Mammary epithelial cell (primary cell): ENCODE measurements at places on chromosomes 7 and 10. TPM values are rescaled to one million over a fixed set of nuclear protein-coding genes. Genes with fewer than 3 reads are reported as not detected.

Gene SEMA3A
- 6.9 TPM for polyA plus RNA-seq

Gene DNAJC12
- polyA plus RNA-seq, result 0.08 TPM

DNA sequence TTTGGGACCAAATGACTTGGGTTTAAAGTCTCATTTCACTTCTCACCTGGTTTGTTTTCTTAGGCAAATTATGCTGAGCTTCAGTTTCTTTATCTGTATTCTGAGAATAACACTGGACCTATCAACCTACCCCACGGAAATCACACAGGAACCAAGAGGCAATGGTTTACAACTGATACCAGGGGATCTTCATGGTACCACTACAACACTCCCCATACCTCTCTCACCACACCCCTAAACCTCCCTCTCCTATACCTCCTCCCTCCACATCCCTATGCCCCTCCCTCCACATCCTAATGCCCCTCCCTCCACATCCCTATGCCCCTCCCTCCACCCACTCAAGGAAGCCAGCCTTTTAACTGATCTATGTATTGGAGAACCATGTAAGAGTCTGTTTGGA, 9.9 kb downstream of the FAM204A start:
- DNase-seq, result no peak

Gene FAM131B
- 0.58 TPM for polyA plus RNA-seq

- DNase-seq, result no peak
These were observed 58.0 kb upstream of the HELLS start for GRCh38 chr10:94487575-94487974.

GRCh38 chr7:2151801-2152612, 80.7 kb downstream of the MAD1L1 start:
- DNase-seq, result no peak

- DNase-seq, result no peak
These were observed 22.5 kb upstream of the UBE2H start for GRCh38 chr7:129975309-129975708.

DNA sequence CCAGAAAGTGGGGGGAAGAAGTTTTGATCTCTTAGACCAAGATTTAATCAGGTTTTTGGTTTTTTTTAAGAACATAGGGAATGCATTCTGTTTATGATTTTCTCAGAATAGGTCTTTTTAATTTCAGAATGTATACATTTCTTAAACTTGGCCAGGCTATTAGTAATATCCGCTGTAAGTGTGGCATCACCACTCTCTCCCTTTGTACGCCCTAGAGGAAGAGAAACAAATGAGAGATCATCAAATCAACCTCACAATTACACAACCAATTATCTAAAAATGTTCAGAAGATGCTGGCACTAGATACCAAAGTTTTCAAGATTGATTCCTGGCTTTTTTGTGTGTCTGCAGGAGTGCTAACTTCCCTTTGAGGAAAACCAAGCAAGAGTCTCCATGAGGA, 70.0 kb downstream of the KLF6 start:
- no peak for DNase-seq

Gene HMX2
- not detected for polyA plus RNA-seq

DNA sequence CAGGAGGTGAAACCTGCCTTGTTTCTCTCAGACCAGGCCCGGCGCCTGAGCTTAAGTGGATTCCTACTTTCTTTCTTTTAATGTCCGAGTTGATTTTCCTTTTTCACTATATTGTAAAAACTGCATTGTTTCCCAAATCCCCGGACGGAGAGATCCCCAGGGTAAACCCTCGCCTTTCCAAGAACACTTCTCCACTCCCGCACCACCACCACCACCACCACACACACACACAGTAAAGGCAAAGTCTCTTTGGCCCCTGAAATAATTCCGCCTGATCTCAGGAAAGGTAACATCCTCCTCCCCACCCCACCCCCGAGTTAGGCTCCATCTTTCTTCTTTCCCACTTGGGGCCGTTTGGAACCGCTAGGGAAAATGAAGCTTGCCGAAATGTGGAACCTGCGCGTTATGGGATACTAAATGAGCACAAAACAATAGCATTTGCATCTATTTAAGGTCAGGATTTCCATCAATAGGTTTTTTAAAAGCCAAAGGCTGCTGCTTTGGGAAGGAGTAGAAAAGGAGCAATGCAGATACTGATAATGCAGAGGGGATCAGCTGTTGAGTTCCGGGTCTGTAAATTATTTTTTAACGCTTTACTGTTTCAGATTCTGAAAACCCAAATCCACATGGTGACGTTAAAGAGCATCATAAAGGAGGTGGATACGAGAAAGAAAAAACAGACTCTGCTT, 2.5 kb downstream of the HPSE2 start:
- DNase-seq, result no peak

DNA sequence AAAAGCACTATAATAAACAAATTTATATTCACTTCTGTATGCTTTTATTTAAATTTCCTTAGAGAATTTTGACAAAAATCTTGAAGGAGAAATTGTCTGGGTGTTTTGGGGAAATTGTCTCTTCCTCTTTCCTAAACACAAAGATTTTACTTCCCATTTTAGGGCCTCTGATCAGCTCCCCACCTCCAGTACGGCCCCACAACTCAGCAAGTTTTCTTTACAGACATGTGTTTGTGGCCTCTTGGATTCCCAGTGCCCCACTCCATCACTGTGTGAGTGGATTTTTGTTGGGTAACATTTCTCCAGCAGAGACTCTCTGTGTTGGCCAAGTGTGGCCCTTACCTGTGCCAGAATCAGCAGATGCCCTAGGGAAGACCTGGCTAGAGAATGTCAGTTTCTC, 182.8 kb upstream of the CDC14C start:
- DNase-seq, result no peak

- DNase-seq, result peak; percentile 60
These were observed 2.1 kb upstream of the BNIP3 start for GRCh38 chr10:131983780-131984179.

Gene TRPV6
- polyA plus RNA-seq, result 2.5 TPM

DNA sequence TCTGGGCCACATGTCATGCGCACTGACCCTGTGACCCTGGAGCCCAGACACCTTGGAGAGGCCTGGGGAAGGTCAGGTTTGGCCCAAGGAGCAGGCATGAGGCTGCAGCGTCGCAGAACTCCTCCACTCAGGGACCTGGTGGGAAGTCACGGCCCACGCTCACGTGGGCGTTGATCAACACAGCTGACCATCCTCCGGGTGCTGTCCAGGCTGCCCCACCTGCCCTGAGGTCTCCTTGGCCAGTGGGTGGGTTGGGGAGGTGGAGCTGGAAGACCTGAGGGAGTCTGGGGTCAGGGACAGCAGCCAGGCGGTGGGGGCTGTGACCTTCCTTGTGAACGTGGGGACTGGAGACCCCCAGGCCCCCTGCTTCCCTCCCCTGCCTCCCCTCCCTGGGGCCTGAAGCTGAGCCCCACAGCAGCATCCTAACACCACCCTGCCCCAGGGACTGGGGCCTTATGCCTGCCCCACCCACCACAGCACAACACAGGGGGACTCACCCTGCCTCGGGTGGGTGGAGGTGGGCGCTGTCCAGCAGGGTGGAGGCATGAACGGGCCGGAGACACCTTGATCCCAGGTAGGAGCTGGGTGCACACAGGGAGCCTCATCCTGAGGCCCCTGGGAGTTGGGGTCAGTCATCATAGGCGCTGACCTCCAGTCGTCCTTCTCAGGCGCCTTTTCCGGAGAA, 44.0 kb upstream of the ADGRA1 start:
- no peak for DNase-seq

Gene LEP
- polyA plus RNA-seq, result 0.03 TPM

DNA sequence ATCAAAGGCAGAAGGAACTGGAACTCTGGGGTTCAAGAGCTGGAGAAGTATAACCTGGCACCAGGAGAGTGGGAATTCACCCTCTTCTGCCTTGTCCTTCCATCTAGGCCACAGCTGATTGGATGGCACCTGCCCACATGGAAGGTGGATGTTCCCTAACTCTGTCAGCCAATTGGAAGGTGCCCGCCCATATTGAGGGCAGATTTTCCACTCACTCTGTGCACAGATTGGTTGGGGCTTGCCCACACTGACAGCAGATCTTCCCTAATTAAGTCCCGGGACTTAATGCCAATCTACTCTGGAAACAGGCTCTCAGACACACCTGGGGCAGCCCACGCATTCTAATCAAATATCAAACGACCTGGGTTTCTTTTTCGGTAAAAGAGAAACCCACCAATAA, 1142.3 kb upstream of the CELF2 start:
- DNase-seq, result no peak
